Right kidney (tissue), 9 donors: ENCODE measurements at places on chromosomes 3 and 15.

DNA sequence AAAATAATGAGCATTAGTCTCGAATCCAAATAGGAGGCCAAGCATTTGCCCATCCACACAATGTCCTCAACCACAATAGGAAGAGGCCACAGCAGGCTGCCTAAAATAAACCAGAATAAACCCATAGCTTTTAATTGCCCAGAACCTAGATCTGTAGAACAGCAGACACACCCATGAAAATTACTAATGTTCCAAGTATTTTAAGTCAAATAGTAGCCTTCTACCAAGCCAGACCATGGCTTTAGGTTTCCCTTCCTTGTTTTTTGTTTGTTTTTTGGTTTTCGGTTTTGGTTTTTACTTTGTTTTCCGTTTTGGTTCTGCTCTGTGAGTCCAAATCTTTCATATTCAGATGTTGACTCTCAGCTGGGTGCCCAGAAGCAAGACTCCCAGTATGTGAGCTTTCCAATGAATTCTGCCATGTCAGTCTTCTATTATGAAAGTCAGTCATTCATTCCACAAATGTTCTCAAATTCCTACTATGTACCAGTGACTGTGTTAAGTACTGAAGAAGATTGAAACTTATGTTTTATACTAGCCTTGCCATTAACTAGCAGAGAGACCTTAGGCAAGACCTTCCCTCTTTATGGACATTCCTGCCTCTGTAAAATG, 57.8 kb upstream of the BOC start:
- no peak for DNase-seq

DNA sequence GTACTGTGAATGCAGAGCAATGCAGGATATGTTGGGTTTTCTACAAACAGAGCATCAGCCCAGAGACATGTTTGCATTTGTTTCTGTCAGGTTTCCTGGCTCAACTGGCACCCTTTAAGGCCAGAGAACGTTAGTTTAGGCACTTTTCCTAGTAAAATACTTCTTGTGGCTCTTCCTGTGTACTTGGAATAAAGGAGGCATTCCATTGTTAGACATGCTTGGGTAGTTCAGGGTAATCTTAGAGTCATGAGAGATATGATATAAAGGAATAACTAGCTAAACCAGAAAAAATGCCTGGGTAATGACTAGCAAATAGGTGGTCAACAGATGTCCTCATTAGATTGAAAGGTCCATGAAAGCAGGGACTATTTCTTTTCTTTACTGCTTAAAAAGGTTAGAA, 60.4 kb upstream of the RBM5 start:
- DNase-seq: no peak

GRCh38 chr3:2910997-2911396, 199.2 kb downstream of the IL5RA start:
- DNase-seq: no peak

- DNase-seq: no peak
These were observed 365 bp upstream of the PDCD6IP start for GRCh38 chr3:33798113-33798417.

DNA sequence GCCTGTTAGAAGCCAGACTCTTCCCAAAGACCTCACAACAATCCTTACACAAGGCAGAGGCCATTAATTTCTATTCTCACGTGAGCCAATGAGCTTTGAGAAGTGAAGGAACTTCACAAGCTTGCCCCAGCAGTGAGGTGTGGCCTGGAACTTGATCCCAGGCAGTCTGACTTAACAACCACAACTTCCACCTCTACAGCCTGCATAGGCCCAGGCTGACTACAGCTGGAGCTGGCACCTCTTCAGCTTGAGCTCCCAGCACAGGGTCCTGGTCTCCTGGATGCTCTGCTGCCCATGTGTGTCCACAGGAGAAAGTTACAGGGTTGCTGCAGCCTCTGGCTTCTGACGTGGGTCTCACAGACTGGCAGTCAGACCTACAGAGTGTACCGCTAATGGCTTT, 111.0 kb downstream of the ERC2 start:
- DNase-seq: peak; percentile 17

DNA sequence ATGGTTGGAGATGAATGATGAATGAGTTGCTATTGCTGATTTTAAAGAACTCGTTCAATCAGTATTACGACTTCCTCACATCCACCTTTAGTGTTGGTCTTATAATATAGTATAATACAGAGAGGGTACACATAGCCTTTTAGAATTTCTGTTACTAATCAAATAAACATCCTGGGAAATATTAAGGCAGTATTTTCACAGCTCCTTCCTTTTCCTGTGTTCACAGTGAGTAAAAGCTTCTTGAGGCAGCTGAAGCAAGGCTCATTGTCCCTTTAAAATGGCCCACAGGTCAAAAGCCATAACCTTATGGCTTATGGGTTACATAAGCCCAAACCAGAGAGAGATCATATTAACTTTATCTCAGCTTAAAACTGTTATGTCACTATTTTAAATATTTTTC, 1.3 kb upstream of the BTLA start:
- DNase-seq: no peak
